NCI-H2171 treated with DMSO at 0.1 percent for 48 hours (cell line): ENCODE measurements at places on chromosomes 2 and 18.
A peak's percentile ranks its signal among the peaks of the same experiment; 100 is the strongest.

DNA sequence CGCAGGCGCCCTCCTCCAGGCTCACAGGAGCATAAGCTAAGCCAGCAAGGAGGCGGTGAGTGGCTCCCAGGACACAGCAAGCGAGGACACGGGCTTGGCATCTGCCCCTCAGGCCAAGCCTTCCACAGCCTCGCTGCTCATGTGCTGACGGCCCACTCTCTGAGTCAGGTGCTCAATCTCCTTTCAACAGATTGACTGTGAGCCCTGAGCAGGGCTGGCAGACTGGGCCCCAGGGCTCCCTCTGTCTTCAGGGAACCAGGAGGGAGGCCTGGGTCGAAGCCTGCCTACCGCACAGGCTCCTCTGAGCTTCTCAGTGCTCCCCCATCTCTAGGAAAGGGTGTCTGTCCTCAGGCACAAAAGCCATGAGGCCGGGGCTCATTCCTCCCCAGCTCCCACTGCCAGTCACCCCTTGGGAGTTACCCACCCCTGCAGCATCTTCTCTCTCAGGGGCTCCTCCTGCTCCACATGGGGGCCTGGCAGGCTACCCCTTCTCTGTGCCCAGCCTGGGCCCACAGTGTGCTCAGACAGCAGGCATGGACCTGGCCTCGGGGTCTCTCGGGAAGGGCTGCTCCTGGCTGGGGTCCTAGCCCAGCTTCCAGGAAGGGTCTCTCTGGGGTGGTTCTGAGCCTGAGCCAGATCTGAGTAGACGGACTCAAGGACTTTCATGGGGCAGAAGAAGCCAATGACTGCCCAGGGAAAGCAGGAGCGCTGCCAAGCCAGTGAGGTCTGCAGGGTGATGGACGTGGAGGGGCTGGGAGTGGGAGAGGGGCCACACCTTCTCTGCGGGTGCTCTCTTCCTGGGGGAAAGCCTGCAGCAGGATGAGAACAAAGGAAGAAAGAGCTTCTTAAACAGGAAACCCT, 138.0 kb upstream of the GPC1 start:
- no peak for DNase-seq

DNA sequence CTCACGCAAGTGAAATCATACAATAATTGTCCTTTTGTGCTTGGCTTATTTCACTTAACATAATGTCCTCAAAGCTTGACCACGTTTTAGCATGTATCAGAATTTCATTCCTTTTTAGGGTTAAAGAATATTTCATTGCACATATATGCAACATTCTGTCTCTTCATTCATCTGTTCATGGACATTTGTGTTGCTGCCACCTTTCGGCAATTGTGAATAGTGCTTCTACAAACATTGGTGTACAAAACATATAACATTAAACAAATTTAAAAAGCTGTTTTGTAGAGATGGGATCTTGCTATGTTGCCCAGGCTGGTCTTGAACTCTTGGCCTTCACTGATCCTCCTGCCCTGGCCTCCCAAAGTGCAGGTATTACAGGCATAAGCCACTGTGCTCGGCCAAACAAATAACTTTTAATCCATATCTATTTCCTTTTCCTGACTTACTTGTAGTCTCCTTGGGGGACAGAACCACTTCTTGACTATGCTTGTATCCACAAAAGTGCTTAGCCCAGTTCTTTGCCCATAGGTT, 209.3 kb downstream of the SLC4A3 start:
- DNase-seq: peak; percentile 33

DNA sequence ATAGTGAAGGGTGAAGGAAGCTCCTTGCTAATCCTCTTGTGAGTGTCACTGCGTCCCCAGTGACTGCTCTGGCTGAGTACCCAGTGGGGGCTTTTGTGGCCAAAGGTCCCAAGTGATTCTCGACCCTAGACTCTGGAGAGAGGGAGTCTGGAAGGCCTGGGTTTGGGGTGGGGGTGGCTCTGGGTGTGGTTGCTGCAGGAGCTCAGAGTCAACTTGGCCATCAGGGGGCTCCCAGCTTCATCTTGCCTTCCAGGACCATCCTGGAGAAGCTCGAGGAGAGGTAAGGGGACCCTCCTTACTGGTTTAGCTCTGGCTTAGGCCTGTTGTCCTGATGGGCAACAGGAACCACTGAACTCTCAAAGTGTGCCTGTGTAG, 592 bp downstream of the PSD4 start:
- no peak for DNase-seq

GRCh38 chr2:8065191-8065590, 616.7 kb upstream of the ID2 start:
- no peak for DNase-seq

GRCh38 chr2:176552501-176553135, 283.4 kb downstream of the MTX2 start:
- no peak for DNase-seq

DNA sequence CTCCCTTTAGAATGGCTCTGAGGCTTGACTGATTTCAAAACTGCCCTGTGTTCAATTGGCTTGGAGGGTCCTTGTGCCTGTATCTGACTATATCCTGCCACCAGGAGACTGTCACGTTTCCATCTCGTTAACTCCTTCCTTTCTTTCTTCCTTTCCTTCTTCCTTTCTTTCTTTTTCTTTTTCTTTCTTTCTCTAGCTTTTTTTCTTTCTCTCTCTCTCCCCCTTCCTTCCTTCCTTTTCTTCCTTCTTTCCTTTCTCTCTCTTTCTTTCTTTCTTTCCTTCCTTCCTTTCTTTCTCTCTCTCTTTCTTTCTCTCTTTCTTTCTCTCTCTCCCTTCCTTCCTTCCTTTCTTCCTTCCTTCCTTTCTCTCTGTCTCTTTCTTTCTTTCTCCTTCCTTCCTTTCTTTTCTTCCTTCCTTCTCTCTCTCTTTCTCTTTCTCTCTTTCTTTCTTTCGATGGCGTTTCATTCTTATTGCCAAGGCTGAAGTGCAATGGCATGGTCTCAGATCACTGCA, 38.1 kb upstream of the EML6 start:
- no peak for DNase-seq

GRCh38 chr2:131077966-131078365, 15.3 kb downstream of the FAM168B start:
- DNase-seq: no peak

DNA sequence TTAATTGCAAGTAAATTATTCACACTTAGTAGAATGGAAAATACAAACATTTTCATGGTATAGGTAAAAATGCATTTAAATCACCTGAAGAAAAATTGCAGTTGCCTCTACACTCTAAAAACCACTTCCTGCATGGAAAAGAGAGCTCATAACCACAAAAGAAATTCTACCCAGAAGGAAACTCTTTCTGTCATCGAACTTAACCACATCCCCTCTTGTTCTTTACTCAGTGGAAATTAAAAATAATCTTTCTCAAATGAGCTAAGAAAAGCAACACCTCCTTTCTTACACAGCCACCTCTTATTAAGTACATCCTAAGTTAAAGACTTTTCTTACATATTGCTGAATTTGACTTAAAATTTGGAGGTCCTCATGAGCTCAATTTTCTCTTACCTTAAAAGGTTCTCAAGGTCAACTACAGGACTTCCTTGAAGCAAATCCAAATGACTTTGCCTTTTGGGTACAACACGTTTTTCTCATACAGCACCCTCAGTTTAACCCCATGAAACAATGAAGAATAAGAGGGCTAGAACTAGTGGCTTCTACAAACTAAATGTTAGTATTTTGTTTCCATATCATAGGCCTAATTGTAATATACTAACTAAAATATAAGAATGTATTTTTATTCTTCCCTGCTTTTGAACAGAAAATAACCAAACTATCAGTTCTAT, 109.1 kb upstream of the CRIM1 start:
- DNase-seq: no peak
